Activated CD4-positive, alpha-beta T cell treated with anti-CD3 and anti-CD28 coated beads, Interleukin-2, Interleukin-4, amounts not matched to agents 100 ng/mL and 50 ng/mL, durations not matched to agents 16 hours and 8 hours (primary cell): ENCODE measurements at places on chromosomes 2 and 18.

DNA sequence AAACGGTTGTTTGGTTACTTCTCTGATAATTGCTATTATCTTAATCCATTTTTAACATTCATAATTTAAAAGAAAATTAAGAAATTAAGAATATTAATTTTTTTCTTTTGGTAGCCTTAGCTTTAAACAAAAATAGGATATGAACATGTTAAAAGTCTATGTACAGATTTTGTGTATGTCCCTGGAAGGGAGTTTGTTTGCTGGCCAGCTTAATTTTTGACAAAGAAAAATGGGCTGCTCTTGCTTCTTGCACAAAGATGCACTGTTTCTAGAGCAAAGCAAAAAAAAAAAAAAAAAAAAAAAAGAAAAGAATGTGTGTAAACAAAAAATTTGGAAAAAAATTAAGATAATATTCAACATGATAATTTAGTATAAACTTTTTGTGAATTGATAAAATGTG is 1.3 kb downstream of the RFTN2 start:
- DNase-seq: no peak

DNA sequence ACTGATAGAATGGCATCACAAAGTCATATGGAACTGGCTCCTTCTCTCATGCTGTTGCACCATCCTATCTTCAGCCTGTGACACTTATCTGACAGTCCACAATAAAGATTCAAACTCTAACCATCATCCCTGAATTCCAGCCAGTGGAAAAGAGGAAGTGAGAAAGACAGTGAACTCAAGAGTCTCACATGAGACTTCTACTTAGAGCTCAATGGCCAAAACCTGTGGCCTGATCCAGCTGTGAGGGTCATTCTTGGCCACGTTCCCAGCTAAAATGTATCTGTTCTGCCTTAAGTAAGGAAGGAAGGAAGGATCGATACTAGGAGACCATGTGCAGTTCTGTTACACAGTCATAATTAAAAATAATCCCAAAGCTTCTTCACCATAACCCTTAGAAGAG is 73.6 kb downstream of the RND3 start:
- DNase-seq: no peak

GRCh38 chr2:122166820-122167219 is 411.4 kb downstream of the TSN start:
- no peak for DNase-seq

DNA sequence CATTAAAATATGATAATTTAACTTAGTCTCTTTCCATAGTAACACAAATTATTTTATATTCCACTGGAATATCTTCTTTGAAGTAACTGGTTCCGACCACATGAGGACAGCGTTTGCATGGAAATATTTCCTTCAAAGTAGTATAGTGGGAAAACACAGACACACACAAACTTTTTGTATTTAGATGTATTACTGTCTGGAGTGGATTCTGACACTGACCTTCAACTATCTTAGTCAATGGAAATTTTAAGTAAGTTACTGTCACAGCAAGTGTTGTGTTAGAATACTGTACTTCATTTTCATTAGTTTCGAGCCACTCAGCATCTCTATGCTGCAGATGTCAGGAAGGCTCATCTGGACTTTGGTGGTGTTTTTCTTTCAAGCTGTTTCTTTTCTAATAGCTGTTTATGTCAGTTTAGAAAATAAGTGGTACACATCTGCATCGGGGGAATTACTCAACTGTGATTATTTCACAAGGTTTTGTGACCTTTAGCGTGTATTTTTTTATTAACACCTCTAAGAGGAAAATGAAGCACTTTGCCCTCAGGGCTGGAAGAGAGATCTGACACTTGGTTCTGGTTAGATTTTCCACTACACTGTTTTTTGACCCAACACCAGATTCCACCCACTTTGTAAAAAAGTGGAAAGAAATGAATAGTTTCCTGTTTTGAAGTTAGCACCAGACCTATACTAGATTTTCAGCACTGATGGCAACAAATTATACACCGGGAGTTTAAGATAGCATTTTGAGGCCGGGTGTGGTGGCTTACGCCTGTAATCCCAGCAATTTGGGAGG is 18.9 kb upstream of the THOC1 start:
- no peak for DNase-seq

DNA sequence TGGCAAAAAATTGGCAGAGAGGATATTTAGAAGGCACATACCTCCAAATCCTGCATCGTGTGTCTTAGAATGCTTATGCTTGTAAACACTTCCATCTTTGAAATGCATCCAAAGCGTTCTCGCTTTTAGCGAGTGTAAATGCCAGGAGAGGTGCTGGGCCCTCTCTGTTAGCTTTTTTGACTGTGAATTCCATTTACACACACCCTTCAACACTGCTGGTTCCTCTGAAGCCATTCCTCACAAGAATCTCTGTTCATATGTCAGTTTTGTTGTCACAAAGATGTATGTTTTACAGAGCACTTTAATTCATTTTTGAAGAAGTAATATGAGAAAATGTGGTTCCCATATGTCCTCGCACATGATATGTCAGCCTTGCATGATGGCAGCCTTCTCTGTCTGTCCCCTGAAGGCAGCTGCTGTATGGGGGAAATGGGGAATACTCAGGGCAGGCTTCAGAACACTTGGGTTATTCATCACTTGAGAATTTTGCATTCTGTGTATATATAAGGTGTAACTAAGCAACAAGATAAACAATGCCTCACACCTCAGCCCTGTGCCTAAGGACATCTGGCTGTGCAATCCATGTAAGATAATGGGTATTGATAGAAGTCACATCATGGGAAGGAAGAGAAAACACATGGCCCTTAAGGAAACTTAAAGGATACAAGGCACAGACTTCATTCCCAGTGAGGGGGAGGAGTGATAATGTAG is 52.3 kb downstream of the RAB27B start:
- DNase-seq: no peak
